ENCODE measurements at places on chromosomes 6 and 20. TPM values are rescaled to one million over a fixed set of nuclear protein-coding genes. Genes with fewer than 3 reads are reported as not detected.

Gene CDC5L
- 22.4 TPM for total RNA-seq

Gene HRH3
- total RNA-seq: not detected

- H3K27me3 ChIP-seq: no peaks in the 10 kb centered on the region
- peaks cover 7% of the 10 kb centered on the region for H3K4me1 ChIP-seq
Measured at GRCh38 chr6:158409451-158409850, 97.2 kb downstream of the TULP4 start.

DNA sequence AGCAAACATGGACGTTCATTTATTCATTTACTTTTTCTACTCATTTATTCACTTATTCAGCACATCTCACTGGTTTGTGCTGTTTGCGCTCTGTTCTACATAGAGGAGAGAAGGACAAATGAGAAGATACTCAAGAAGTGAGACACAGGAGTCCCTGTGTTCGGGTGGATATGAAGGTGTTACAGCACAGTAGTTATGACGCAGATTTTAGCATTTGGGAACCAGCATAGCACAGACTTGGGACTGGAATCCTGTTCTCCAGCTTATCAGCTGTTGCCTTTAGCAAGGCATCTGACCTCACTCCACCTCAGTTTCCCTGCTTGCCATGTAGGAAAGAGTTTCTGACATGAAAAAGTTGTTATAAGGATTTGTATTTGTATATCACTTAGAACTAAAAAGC, 430.1 kb downstream of the MAFB start:
- H3K4me3 ChIP-seq: no peak overlapping the region
- peaks cover 1% of the 10 kb centered on the region for H3K27me3 ChIP-seq
- H3K4me1 ChIP-seq: no peaks in the 10 kb centered on the region
- no peaks in the 10 kb centered on the region for H3K36me3 ChIP-seq
- DNase-seq: no peak
- no peak overlapping the region for H3K27ac ChIP-seq

GRCh38 chr6:30712441-30712945, 4.6 kb downstream of the MDC1 start:
- no peak overlapping the region for H3K27ac ChIP-seq
- H3K4me3 ChIP-seq: no peak overlapping the region
- DNase-seq: no peak
- peaks cover 34% of the 10 kb centered on the region for H3K36me3 ChIP-seq

DNA sequence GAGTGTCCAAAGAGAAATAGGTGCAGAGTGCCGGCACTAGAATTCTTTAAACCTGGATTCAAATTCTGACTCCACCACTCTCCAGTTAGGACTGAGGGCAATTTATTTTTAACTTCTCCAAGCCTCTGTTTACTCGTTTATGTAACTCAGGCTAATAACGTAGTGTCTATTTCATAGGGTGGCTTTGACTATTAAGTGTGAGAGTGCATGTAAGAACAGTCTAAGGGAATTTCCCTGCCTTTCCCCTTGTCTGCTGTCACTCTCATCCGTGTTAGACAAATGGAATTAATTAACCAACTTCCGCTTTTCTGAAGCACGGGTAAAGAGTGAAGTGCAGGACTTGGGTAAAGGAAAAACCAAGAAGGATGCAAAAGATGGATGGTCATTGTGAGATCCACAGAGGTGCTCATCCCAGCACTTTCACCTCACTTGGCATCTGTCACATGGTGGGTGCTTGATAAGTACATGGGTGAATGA, 4.1 kb upstream of the ZKSCAN8 start:
- H3K4me3 ChIP-seq: peak overlapping the region; percentile 64
- DNase-seq: peak; percentile 61
- no peaks in the 10 kb centered on the region for H3K27me3 ChIP-seq
- H3K36me3 ChIP-seq: no peaks in the 10 kb centered on the region
- peak overlapping the region; percentile 98 for H3K27ac ChIP-seq

- DNase-seq: no peak
- no peak overlapping the region for H3K27ac ChIP-seq
- no peaks in the 10 kb centered on the region for H3K36me3 ChIP-seq
Measured at GRCh38 chr6:37072526-37072925, 67.1 kb downstream of the FGD2 start.

DNA sequence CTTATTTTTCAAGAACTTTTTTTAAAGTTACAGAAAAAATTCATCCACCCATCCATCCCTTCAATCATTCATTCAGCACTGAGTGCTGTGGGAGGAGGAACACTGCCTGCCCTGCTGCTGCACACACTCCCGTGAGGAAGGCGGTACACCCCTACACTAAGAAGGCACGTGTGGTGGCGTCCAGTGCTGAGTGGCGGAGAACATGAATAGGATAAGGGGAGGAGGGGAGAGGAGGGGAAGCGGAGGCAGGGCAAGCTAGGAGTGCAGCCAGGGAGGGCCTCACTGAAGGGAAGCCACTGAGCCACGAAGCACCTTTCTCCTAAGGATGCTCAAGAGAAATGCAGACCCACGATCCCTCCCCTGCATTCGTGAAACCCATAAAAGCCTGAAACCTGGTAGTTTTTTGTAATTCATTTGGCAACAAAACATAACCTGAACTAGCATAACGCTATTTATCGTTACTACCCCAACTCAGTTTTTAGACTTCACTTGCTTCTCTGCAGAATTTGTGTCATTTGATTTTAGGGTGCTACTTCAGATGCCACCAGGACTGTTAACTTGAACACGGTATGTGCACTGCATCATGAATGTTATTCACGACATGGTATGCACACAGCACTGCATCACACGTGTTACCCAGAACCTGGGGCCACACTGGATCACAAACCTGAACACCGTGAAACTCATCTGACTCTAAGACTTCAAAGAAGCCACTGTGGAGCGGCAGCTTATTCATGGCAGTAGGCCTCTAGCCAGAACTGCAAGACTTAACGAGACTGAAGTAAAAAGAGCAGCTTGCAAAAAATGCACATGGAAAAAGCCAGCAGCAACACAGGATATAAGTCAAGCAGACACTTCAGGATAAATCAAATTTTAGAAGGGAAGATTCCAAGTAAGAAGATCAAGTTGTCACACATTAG, 3.5 kb downstream of the RNASET2 start:
- peaks cover 76% of the 10 kb centered on the region for H3K4me1 ChIP-seq
- peak; percentile 33 for DNase-seq
- H3K27ac ChIP-seq: peak overlapping the region; percentile 92
- H3K4me3 ChIP-seq: peak overlapping the region; percentile 23
- peaks cover 13% of the 10 kb centered on the region for H3K36me3 ChIP-seq
